Tracheal epithelial cell (primary cell): ENCODE measurements at places on chromosomes 6 and 20. TPM values are rescaled to one million over a fixed set of nuclear protein-coding genes. Genes with fewer than 3 reads are reported as not detected.

Gene BPIFB4
- not detected in 2 replicates for total RNA-seq

Gene LAMA2
- 0.21 and 0.24 TPM in 2 replicates for total RNA-seq

Gene PTCRA
- total RNA-seq = not detected in 2 replicates

Gene C6orf163
- 1.4 TPM in 1 of 2 replicates, not detected in the other for total RNA-seq

Gene AIF1
- not detected in 2 replicates for total RNA-seq
